ENCODE measurements at places on chromosomes 4 and X.

GRCh38 chr4:179248821-179249220 is 1806.6 kb upstream of the AGA start:
- no peak for DNase-seq

- no peak for DNase-seq
Measured at GRCh38 chrX:118534716-118535493, 39.3 kb downstream of the DOCK11 start.

DNA sequence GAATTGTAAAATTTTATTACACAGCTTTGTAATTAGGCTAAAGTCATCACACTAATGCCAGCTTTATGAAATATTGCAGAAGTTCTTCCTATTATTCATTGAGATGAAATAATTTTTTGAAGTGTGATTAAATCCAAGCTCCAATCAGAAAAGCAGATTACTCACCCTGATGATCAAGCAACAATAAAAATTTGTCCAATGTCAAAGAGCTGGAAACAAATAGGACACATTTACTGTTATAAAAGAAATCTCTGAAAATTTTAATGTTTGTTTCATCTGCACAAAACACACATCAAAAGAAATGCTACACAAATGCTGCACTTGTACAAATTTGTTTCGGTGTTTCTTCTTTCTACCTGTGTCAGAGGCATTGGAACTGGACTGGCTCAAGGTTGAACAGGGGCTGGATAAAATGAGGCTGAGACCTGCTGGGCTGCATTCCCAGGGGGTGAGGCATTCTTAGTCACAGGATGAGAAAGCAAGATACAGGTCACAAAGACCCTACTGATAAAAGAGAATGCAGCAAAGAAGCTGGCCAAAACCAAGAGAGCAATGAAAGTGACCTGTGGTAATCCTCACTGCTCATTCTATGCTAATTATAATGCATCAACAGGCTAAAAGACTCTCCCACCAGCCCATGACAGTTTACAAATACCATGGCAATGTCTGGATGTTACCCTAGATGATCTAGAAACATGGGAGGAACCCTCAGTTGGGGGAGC is 78.3 kb downstream of the GASK1B start:
- DNase-seq = peak; percentile 97

DNA sequence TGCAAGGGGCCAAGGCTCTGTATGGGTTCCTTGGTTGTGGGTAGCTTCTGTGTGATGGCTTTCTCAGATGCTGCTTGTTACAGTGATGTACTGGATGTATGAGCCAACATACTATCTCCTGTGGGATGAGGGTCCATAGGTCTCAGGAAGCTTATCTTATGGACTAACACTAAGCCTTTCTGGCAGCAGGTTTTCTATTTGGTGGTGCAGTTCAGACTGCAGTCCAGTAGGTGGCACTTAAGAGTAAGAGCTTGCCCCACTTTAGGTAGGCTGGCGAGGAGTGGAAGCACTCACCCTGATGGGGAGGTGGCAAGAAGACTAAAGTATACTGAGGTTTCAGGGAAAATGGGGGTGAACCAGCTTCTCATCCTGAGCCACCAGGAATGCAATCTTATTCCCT is 306.7 kb upstream of the MAOA start:
- DNase-seq = peak; percentile 58

DNA sequence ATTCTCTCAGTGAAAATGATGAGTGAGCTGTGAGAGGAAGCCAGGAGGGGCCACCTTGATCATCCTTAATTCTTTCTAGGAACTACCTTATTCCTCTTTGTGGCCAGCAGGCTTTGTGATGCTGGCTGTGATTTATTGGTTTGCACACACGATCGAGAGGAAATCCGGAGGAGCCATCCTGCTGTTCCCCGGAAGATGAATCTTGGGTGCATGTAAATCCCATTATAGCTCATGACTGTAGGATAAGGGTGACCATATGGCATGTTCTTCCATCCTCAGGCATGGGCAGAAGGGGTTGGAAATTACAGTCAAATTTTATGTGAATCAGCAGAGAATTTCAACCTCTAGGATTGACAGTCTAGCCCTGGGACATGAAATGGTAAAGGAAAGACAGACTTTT is 254.5 kb downstream of the UNC5C start:
- DNase-seq = no peak

DNA sequence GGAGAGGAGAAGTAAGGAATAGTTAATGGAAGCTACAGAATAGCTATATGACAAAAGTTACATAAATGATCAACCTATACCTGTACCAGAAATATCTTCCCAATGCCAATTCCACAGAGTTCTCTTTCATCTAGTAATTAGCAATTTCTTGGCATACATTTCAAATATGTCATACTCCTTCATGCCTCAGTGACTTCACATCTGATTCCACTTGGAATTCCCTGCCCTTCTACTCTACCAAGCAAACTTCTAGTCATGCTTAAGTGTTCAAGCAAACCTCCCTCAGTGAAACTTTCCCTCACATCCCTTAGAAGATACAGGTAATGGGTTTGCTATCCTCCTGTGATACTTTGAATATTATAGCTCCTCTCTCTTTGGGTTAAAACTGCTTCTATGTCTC is 127.1 kb downstream of the KLHL13 start:
- DNase-seq = peak; percentile 85

- no peak for DNase-seq
Measured at GRCh38 chrX:15204130-15204751, 65.6 kb downstream of the ASB9 start.

- peak; percentile 87 for DNase-seq
Measured at GRCh38 chr4:8303485-8304281, 34.1 kb downstream of the HTRA3 start.

DNA sequence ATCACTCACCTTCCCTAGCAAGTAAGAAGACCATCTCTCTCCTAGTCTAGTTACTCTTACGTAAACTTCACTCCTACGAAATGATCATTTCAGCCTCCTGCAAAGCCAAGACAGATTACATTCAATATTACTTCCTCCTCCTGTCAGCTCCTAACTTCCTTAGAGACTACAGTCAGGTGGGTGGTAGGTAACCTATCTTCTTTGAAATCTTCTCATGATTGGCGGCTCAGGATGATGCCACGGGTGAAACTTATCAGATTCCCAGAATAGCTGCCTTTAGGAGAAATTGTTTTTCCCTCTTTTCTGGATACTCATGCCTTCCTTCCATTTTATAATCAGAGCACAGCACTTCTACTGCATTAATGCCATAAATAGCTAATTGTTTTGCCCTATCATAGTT is 744.8 kb upstream of the HS3ST1 start:
- no peak for DNase-seq

DNA sequence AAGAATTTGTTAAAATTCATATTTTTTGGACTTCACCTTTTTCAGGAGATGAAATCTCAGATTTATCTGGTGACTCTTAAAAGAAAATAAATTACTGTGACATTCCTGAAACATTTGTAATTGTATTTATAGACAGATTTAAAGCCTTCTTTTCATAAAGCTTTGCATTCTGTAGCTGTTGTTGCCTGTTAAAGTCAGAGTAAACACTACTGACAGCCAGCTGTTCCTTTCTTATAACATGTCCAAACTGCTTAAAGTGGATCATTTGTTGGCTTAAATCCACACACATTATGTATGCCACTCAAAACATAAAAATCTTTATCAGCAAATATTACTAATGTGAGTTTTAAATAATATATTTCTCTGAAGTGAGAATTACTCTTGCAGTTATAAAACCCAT is 157.5 kb downstream of the TECRL start:
- DNase-seq = no peak

- no peak for DNase-seq
Measured at GRCh38 chr4:173532725-173533511, 2.9 kb upstream of the HAND2 start.

- DNase-seq = no peak
Measured at GRCh38 chr4:88575186-88575585, 17.1 kb upstream of the HERC3 start.

DNA sequence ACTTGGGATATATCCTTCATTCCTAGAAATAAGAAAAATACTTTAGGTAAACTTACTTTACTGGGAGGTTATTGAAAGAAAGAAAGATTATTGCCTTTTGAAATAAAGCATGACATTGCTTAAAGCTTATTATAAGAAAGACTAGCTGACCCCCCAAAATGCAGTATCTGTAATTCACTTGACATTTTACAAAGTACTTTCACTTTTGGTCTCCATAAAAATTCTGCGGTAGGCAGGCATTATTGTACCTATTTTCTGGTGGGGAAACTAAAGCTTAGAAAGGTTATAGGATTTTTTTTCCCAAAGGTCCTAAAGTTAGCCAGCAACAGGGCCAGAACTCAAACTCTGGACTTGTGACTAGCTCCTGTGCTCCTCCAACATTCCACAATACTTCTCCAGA is 29.7 kb upstream of the TXK start:
- DNase-seq = no peak

DNA sequence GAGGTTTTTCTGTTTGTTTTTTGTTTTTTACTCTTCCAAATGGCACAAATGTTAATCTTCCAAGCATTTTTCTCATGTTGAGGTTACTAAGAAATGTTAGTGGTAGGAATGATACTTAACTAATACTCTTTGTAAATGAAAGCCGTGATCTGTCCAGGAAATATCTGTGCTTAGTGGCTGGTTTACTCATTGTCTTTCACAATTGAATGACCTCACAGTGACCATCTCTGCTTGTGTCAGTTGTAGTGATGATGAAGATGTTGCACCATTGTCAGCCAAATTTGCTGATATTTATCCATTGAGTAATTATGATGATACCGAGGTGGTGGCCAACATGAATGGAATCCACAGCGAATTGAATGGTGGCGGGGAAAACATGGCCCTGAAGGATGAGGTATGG is 93.5 kb downstream of the TNIP2 start:
- DNase-seq = peak; percentile 64

DNA sequence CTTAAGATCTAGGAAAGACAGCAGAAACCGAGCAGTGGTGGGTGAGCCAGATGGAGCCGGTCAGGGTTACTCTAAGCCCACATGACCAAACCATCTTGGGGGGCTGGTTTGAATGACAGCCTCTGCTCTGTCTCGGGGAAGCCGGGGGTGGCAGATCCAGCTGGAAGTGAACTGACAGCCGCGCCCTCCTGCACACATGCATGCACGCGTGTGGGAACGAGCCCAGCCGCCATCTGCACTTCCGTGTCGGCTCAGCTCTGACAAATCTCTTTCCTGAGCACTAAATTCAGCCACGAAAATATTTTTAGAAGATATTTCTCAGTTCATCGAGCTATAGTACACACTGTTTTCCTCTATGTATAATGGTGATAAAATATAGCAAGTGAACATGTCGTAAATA is 115.5 kb downstream of the DCTD start:
- DNase-seq = no peak

- DNase-seq = no peak
Measured at GRCh38 chr4:78355306-78355705, 196.3 kb upstream of the ANXA3 start.

GRCh38 chr4:97498875-97499274 is 644.4 kb downstream of the STPG2 start:
- DNase-seq = peak; percentile 85

DNA sequence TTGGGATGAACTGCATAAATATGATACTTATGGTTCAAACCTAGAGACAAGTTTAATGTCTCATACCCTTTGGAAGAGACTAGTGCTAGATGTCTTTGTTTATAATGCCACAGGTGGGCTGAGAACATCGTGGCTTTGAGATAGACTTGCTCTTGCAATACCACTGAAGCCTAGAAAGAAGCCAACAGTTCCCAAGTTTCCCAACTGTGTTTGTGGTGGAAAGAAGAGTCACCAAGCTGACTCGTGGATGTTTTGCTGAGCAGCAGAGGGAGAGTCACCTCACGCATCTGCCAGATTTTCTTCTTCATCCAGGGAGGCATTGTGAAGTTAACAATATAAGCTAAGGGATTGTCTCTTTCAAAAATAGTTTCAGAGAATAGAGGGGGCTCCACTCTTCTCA is 1076.2 kb downstream of the C4orf33 start:
- DNase-seq = no peak

GRCh38 chr4:183424109-183424744 is 20.2 kb upstream of the CDKN2AIP start:
- DNase-seq = peak; percentile 33

DNA sequence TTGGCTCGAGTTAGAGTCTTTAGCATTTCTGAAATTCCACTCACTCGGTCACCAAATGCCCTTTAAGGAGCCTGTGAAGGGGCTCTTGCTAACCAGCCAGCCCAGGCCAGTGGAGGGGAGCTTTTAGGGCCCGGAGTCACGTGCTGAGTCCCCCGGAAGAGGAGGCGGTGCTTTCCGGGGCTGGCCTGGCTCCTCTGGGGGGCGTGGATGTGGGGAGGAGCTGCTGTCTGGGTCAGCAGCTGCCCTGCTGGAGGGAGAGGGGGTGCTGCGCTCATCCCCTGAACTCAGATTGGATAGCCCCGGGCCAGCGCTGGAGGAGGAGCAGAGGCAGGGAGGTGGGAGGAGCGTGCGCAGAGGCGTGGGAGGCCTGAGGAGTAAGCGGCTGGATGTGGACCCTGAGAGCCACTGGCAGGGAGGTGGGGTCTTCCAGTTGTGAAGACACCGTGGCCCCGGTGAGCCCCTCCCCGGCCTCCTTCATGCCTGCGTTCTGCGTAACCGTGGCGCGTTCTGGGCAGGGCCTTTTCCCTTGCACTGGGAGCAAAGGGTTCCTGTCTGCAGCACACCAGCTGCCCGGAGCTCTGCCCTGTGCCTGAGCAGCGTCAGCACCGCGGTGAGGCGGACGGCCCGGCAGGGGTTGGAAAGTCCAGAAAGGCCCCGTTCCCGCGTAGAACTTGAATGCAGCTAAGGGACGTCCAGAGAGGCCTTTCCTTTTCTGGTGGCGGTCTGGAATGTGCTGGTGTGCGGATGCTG is 19.7 kb downstream of the MAEA start:
- DNase-seq = peak; percentile 91

DNA sequence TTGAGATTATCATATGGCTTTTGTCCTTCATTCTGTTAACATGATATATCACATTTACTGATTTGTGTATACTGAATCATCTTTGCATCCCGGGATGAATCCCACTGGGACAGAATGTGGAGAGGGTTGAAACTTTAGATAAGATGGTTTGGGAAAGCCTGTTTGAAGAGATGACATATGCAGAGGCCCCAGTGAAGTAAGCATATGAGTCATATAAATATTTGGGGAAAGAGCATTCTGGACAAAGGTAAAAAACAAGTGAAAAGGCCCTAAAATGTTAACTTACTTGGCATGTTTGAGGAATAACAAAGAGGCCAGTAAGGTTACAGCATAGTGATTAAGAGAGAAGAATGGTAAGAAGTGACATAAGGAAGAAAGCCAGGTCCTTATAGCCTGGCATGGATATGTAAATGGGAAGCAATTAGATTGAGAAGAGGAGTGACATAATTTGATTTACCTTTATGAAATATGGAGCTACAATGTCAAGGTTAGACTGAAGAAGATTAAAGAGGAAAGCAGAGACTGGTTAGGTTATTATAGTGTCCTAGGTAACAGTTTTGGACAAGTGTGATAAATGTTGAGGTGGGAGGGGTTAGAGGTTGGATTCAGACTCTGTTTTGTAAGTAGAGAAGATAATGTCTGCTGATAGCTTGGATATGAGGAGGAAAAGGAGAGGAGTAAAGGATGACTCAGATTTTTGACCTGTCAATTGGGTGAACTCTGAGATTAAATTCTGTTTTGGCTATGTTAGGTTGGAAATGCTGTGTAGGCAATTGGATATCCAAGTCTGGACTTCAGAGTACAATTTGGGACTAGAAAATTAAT is 54.6 kb upstream of the DRP2 start:
- no peak for DNase-seq
